ENCODE measurements at places on chromosomes 5 and 9.

GRCh38 chr9:138116521-138116920 lies 238.9 kb downstream of the CACNA1B start:
- DNase-seq: no peak

DNA sequence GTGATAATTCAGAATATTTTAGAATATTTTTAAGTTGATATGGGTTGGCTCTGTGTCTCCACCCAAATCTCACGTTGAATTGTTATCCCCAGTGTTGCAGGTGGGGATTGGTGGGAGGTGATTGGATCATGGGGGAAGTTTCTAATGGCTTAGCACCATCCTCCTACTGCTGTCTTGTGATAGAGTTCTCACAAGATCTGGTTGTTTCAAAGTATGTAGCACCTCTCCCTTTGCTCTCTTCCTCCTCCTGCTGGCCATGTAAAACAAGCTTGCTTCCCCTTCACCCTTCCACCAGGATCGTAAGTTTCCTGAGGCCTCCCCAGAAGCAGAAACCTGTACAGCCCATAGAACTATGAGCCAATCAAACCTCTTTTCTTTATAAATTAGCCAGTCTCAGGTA lies 214.6 kb upstream of the C9orf72 start:
- no peak for DNase-seq

GRCh38 chr9:84294241-84294950 lies 46.2 kb downstream of the SLC28A3 start:
- DNase-seq: no peak

DNA sequence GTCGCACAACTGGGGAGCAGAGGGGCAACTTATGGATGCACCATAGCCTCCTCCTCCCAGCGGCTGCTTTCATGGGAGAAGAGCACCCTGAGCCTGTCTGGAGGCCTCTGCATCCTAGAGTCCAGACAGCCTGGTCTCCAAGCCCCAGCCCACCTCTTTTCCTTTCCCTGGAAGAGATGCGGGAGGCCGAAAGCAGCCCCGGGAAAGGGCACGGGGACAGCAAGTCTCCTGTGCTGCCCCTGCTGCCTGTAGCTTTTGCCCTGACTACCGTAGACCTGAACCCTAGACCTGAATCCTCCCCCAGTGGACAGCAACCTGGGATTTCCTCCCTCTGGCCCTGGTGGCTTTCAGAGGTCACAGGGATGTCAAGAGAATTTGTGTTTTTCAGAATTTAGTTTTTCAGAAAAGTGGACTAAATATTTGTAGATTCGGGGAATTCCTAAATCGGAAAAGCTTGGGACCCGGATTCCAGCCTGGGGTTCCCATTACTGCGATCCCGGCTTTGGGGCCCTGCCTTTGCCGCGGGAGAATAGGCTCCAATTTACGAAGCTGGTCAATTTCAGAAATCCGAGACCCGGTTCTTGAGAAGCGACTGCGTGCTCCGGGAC lies 4.3 kb upstream of the PITX1 start:
- no peak for DNase-seq

GRCh38 chr5:115214541-115214940 lies 44.8 kb upstream of the TRIM36 start:
- no peak for DNase-seq

GRCh38 chr9:136312436-136312835 lies 8.5 kb upstream of the CCDC187 start:
- DNase-seq: no peak

Data from NCI-H2107 (cell line).